ENCODE measurements at places on chromosomes 3 and 15.

GRCh38 chr15:27454281-27455075 is 483.5 kb downstream of the GABRG3 start:
- DNase-seq: no peak

DNA sequence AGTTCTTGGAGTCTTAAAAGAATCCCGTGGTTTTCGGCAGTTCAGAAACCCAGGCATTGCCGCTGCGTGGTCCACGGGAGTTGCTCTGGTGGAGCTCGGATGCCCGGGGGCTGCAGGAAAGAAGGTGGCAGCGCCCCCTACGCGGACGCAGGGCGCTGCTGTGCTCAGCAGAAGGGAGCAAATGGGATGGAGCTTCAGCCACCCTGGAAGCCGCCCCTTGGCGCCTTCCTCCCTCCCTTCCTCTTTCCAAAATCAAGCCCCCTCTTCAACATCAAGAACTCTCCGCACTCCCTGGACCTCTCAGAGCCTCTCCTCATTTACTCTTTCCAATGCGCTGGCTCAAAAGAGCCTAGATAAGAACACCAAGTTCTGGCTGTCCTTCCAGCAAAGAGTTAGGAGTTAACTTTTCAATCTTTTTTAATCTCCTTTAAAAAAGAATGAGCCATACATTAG is 880 bp upstream of the CHRNA7 start:
- DNase-seq: no peak

DNA sequence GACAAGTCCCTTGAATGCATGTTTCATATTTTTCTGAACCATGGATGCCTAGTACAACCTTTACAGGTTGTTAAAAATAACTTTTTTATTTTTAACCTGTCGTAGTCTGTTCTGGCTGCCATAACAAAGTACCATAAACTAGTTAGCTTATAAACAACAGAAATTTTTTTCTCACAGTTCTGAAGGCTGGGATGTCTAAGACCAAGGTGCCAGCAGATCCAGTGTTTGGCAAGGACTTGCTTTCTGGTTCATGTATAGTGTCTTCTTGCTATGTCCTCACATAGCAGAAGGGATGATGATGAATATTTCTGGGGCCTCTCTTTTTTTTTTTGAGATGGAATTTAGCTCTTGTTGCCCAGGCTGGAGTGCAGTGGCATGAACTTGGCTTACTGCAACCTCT is 23.0 kb upstream of the POLR2M start:
- DNase-seq: no peak

- peak; percentile 95 for DNase-seq
Measured at GRCh38 chr3:18098960-18099587, 326.1 kb downstream of the SATB1 start.

- DNase-seq: no peak
Measured at GRCh38 chr15:93158097-93158900, 69.3 kb upstream of the RGMA start.

- peak; percentile 68 for DNase-seq
Measured at GRCh38 chr3:42300013-42300412, 34.0 kb upstream of the CCK start.

GRCh38 chr15:56205061-56205876 is 38.4 kb downstream of the RFX7 start:
- DNase-seq: peak; percentile 47

DNA sequence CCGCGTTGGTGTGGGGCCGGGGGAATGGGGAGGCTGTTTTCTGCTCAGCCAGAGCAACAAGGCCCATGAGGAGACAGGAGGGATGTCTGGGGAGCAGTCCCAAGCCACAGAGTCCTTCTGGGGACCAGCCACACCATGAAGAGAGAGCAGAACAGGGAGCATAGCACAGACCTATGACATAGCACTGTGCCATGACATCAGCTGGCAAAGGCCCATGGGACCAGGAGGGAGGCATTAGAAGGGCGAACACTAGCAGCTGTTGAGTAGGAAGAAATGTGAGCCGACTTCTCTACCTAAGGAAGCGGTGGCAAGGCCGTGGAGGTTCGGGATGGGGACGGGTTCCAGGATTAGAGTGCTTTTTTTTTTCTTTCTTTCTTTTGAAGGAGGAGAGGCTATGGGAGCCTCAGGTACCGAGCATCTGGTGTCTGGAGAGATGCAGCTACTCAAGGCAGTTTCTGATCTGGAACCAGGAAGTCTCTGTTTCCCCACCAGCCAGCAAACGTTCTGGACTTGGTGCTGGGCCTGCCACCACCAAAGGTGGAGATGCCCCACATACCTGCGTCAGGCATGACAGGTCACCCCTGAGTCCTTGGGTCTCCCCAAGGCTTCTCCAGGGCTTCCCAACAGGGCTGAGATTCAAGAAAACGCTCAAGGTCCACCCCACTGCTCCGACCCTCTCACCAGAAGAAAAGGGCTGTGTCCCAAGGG is 77.3 kb upstream of the CGNL1 start:
- no peak for DNase-seq

- DNase-seq: no peak
Measured at GRCh38 chr3:42557854-42558253, 23.9 kb downstream of the SEC22C start.

Measured in MCF 10A (cell line).